D341Med (cell line): ENCODE measurements at places on chromosomes 7 and 10.

DNA sequence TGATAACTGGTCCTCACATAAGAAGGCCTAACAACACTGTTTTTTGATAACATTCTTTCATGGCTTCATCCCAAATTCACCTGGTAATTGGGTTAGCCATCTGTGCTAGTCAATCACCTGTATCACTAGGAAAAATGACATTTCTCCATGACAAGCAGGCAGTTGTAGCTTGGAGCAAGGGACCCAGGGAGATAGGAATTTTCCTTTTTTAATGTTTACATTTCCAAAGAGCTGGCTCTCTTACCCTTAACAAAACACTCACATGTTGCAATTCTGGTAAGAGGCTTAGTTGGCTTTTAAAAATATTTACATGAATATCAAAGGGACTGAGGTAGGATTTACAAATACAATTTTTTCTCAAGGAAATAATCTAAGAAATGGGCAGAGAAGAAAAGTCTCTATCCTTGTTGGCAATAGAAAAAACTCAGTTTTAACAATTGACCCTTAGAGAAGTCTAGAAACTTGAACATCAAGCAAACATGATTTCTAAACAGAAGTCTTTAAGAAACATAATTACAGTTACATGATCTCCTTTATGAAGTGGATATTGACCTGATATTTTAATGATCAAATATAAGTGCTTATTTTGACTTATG lies 16.1 kb upstream of the AKR1C1 start:
- DNase-seq, result no peak

- no peak for DNase-seq
These were observed 239.7 kb upstream of the MKLN1 start for GRCh38 chr7:131087756-131088658.

- no peak for DNase-seq
These were observed 201.2 kb upstream of the SEMA3E start for GRCh38 chr7:83850125-83850524.

DNA sequence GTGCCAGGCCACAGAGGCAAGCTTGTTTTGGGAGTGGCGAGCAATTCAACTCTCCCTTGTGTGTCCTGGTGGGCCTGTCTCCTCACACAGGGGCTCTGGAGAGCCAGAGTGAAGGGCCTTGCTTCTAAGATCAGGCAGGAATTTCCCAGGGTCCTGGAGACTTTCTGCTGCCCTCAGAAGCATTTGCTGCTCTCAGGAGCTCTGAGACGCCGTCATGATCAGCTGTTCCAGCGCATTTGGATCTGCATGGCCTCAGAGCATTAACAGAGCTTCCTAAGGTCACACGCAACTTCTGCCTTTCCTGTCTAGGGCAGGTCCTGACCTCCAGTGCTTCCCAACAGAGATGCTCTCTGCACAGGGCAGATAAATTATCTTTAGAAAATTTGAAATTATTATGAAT lies 52.2 kb upstream of the C10orf90 start:
- no peak for DNase-seq

DNA sequence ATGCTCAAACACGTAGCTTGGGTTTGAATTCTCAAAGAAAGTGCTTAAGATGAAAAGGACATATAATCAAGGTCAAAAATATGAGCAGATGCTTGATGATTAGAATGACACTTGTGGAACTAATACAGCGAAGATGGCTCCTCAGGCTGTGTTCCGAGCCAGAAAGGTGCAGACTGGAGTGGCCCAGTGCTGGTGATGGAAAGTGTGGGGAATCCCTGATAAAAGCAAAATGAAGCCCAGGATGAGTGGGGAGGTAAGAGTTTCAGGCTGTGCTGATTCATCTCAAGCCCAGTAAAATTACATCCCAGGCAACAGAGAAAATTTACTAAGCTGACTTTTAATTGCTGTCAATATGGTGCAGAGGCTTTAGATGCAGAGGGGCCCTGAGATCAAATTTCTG lies 77.8 kb upstream of the IKZF1 start:
- no peak for DNase-seq

DNA sequence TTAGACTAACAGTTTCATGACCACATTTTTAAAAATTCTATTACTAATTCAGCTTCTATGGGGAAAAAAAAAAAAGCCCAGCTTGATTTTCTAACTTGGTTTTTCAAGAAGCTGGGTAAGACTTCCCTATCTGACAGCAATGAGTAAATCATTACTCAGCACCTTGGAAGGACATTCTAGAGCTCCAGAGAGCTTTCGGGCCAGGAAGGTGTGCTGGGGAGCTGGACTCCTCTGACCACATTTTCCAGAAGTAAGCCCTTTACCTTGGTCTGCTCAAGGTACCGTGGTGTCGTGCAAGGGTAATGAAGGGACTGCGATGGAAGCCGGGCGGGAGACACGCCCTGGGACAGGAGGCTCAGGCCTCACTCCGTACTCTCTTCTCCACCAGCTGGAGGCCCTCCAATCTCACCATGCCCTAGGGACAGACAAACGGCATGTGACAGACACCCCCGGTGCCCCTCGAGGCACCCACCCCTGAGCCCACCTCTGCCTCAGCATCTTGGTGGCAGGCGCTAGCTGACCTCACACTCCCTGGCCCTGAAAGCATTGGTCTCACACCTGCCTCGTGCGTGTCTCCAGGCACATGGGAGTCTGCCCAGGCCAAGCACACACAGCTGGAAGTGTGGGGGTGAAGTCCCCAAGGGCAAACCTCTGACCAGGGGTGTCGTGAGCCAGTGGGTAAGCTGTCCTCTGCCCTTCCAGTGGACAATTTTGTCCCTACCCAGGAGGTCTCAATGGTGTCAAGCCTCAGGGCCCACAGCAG lies 152.1 kb downstream of the OAT start:
- DNase-seq, result no peak

- DNase-seq, result peak; percentile 94
These were observed 110.3 kb upstream of the LANCL2 start for GRCh38 chr7:55254596-55255495.

DNA sequence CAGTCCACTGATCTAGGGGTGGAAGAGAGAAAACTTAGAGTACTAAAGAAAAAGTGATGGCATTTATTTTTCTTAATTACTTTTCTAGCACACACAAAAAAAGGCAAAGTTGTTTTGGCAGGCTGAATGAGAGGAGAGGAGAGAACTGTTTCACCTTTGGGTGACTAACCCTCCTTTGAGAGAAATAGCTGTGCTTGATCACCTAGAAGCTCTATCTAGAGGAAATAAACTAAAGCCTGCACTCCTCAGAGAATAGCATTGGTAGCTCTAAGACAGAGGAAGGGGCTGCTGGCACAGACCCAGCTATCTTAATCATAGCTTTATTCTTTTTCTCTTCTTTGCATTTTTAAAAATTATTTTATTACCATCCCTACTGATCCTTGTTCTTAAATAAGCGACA lies 6.3 kb downstream of the TMEM243 start:
- no peak for DNase-seq

DNA sequence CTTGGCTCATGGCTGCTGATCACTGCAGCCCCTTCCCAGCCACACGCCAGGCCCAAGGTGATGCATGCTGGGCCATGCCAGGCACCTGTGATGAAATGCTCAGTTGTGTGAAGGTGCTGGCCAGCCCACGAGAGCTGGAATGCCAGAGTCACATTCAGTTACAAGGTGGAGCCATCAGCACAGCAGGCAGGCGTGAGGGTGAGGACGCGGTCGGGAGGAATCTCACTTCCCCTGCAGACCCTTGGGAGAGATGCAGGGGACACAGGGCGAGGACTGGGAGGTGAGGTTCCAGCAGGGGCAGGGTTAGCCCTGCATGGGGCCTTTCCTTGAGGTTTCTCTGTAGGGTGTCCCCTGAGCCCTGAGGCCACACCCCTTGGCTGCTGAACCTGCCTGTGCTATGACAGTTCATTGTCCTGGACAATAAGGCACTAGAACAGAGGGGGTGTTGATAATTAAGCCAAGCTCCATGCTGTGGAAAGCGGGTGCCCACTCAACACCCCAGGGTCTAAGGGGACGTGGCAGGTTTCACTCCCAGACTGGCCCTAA lies 82.4 kb downstream of the ADARB2 start:
- no peak for DNase-seq

GRCh38 chr10:4315551-4315950 lies 510.5 kb upstream of the AKR1E2 start:
- DNase-seq, result no peak

GRCh38 chr7:94975336-94975735 lies 67.9 kb downstream of the PPP1R9A start:
- DNase-seq, result no peak

GRCh38 chr10:32979041-32979440 lies 21.0 kb upstream of the ITGB1 start:
- DNase-seq, result no peak

DNA sequence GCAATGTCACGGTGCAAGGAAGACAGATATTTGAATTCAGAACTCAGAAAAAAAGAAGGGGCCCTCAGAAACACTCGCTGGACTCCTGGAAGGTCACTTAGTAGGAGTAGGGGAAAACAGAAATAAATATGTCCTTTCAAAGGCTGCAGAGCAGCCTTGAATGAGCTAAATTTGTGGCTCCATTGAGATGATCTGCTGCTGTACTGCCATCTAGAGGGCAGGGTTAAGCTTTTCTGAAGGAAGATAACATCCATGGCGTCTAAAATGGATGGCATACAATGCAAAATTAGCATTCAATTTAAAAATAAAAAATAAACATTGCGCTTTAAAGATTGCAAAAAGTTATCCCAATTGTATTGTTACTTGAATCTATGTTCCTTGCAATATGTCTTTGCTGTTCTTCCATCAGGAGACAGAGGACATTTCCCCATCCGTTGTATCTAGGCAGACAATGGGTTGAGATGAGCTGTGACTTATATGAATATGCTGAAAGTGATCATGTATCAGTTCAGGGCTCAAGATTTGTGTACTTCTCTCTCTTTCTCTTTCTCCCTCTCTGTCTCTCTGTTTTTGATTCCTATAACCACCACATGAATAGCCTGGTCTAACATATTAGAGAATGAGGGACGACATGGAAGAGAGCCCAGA lies 642.2 kb downstream of the SH2D4B start:
- peak; percentile 30 for DNase-seq

GRCh38 chr10:33974976-33975478 lies 640.6 kb upstream of the NRP1 start:
- DNase-seq, result no peak

GRCh38 chr10:110312206-110312605 lies 7.5 kb upstream of the SMNDC1 start:
- no peak for DNase-seq

GRCh38 chr7:40682696-40683095 lies 547.9 kb downstream of the SUGCT start:
- no peak for DNase-seq

DNA sequence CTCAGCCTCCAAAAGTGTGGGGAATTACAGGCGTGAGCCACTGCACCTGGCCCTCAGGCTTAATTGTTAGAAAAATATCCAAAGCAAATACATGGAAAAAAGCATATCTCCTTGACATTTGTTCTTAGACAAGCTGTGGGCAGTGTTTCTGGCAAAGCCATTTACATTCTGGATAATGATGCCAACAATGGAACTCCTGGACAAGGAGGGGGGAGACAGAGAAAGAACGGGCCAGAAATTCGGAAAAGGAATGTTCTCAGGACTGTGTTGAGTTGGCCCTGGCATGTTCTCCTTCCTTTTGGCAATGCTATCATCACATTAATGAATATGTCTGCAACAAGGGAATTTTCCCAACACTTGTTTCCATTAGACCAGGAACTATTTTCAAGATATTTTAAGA lies 88.7 kb downstream of the UBE2H start:
- DNase-seq, result no peak

DNA sequence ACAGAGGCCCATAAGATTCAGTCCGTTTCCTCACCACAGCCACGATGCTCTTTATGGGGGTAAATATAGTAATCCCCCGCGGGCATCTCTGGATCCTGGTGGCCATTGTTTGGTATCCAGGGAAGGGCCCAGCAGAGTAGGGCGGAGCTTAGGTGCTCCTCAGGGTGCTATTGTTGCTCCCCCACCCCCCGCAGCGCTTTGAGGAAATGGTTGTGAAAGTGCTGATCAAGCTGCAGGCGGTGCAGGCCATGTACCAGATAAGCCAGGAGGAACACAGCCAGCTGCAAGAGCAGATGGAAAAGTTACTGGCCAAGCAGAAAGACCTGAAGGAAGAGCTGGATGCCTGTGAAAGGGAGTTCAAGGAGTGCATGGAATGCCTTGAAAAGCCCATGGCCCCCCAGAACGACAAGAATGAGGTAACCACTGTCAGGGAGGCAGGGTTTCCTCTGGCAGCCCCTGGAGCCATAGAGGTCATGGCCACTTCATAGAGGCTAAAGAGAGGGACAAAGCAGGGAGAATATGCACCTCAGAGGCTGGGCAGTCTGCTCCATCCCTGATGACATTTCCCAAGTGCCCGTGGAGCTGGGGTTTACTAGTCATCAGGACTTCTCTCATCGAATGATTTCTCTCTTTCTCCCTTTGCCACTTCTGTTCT lies 17.6 kb upstream of the FLNC start:
- DNase-seq, result no peak

GRCh38 chr7:29214056-29214455 lies 19.5 kb downstream of the CHN2 start:
- DNase-seq, result no peak

DNA sequence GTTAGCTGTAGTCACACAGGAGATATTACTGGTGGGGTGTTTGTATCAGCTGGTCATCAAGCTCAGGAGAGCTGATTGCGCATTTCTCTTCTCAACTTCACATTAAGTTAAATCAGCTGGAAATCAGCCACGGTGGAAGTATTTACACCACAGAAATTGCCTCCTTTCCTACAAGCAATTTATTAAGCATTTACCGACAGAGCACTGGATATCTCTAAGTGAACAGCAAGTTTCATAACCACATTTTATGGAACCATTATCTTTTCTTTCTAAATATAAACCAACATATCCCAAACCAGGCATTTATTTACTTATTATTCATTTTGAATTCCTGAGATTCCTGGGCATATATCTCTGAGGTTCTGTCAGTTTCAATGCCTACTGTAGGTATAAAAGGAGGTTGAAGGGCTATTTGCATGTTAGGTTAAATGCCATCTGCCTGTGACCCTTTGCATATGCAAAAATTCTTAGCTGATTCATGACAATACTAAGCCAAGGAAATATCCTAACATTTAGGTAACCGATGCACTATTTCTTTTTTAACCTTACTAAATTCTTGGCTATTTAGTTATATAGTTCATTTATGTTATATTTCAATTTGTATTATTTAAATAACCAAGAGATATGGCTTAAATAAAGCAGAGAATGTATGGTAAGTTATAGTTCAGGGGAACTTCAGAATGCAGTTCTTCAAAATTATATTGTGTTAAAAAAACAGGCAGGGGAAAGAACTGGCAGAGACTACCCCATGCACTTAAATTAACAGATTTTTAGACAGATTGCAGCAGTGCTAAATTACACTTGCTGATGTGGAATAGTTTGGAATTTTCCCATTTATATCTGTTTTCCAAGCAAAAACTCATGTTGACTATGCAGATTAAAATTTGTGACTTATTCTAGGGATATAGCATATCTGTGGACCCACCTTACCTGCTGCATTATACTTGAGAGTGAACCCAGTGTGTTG lies 56.8 kb downstream of the DYNC1I1 start:
- no peak for DNase-seq
